ENCODE measurements at places on chromosomes 6 and 20.

- DNase-seq: no peak
These were observed 111.4 kb downstream of the WDR27 start for GRCh38 chr6:169590376-169590939.

GRCh38 chr6:144999127-144999526 lies 714.0 kb downstream of the UTRN start:
- DNase-seq: peak; percentile 25

DNA sequence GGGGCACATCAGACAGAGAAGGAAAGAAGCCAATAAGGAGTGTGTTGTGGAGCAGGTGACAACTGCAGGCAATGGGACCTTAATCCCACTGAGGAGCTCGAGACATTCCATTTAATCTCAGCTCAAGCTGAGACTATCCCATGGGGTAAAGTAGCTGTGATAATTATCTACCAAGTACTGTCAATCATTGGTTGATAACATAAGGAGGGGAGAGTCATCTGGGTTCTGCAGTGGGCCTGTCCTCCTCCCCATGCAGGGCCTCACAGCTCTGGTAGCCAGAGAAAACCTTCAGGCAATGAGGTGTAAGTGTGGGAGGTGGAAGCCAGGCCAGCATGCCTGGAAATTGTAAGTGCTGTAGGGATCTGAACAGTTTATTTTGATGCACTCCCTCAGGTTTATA lies 375.0 kb upstream of the ARID1B start:
- DNase-seq: no peak

DNA sequence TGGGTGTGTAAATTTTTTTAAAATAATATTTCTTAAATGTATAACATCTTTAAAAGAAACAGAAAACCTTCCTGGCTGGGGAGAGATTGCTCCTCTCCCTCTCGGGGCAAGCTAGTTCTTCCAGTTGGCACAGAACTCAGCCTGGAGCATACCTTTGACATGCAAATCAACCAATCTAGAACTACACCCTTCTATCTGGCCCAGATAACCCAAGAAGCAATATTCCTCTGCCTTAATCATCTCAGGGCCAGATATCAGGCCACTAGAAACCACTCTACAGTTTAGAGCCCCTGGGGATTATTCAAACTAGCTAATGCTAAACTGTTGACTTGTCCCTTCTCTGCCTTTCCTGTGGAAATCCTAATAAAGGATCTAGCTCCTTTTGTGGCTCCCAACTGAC lies 33.9 kb downstream of the CYP39A1 start:
- DNase-seq: no peak

GRCh38 chr20:10603378-10603777 lies 70.4 kb downstream of the JAG1 start:
- no peak for DNase-seq

GRCh38 chr6:132354517-132355167 lies 46.6 kb downstream of the MOXD1 start:
- peak; percentile 28 for DNase-seq

GRCh38 chr6:26556263-26557070 lies 18.3 kb downstream of the HMGN4 start:
- peak; percentile 96 for DNase-seq

DNA sequence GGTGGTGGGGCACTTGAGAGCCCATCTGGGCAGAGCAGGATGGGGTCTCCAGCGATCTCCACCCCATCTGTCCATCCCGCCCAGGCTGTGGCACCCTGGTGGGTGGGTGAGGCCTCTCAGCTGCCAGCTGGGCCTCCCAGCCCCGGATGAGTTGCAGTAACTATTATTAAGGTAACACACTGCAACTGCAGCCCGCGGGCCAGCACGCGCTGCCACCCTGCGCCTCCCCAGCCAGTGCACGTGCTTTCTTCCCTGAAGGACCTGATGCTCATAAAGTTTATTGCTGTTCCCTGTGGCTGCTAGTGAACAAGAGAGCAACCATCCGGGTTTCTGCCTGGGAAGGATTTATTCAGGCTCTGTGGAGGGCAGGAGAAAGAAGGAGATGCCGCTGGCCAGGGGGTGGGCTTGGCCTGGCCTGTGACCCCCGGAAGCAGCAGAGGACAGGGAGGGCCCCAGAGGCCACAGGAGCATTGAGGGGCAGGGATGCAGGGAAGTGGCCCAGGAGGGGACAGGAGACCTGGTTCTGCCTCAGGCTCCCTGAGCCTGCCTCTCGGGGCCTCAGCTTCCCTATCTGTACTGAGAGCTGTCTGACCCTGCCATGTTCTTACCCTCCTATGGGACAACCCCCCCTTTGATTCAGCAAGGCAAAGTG lies 1.7 kb downstream of the IP6K3 start:
- DNase-seq: no peak

GRCh38 chr6:18090349-18090786 lies 32.1 kb downstream of the NHLRC1 start:
- no peak for DNase-seq
